ENCODE measurements at places on chromosomes 3 and 15. TPM values are rescaled to one million over a fixed set of nuclear protein-coding genes. Genes with fewer than 3 reads are reported as not detected.

Gene ONECUT1
- 14.1 TPM for total RNA-seq

DNA sequence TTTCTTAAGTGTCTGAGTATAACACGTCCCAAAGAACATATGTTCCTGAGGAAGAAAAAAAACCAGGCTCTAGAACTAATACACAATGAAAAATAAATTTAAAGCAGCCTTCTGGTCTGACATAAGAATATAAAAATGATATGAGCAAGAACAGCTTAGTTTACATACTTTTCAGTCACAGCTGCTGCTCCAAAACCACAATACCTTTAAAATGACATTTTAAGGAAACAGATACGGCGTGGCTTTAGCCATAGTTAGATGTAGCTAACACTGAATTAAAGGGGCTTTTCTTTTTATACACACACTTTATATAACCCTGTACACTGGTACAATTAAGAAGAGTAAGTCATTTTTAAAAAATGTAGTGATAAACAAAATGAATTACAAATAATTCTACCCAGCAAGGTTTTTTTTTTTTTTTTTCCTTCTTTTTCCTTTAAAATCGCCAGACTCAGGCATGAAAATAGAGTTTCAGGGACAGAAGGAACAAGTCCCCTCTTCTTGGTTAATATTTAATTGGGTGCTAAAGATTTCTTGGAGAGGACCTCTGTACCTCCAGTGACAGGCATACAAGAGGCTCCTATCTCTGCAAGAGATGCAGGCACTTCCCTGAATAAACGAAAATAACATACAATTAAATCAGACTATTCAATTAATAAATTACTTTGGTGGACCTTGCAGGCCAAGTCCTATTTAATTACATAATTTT lies 265.6 kb downstream of the FOXP1 start:
- no peak overlapping the region for H3K27ac ChIP-seq
- H3K4me3 ChIP-seq, result no peak overlapping the region
- no peaks in the 10 kb centered on the region for H3K4me1 ChIP-seq
- no peaks in the 10 kb centered on the region for H3K27me3 ChIP-seq
- H3K36me3 ChIP-seq, result no peaks in the 10 kb centered on the region
- no peak for DNase-seq

GRCh38 chr3:38281895-38282686 lies at the start of gene SLC22A14:
Gene SLC22A14, plus strand, starts transcription at chr3:38282294. Its CDS starts 23,733 bp downstream, at chr3:38306027.
- H3K4me1 ChIP-seq, result no peaks in the 10 kb centered on the region
- H3K4me3 ChIP-seq, result no peak within 1 kb of the TSS

- H3K36me3 ChIP-seq, result peaks cover 4% of the 10 kb centered on the region
- no peak overlapping the region for H3K27ac ChIP-seq
- DNase-seq, result no peak
- no peaks in the 10 kb centered on the region for H3K27me3 ChIP-seq
These were observed 7.8 kb downstream of the CSK start for GRCh38 chr15:74789741-74790079.

DNA sequence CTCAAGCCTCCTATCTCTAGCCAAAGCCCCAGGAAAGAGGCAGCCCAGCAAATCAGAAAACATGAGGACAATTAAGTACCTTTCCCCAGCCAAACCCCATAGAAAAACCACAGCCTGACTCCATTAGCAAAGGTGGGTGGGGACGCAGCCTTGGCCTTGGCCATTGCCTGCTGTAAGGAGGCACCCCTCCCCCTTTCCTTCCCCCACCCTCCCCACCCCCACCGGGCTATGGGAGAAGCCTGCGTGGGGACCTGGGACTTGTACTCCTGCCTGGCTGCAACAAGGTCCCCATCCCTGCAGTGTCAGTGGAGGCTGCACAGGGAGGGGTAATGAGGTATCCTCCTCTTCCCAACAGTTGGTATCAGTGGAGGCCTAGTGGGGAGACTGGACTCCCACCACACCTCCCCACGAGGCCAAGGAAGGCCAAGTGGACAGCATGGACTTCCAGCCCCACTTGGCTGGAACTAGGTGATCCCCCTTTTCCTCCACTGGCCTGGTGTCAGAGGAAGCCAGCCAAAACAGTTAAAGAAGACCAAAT lies 20.5 kb downstream of the PRR23E start:
- no peaks in the 10 kb centered on the region for H3K4me1 ChIP-seq
- no peak for DNase-seq
- H3K36me3 ChIP-seq, result no peaks in the 10 kb centered on the region
- no peak overlapping the region for H3K4me3 ChIP-seq

Gene JAGN1
- 33.5 TPM for total RNA-seq

DNA sequence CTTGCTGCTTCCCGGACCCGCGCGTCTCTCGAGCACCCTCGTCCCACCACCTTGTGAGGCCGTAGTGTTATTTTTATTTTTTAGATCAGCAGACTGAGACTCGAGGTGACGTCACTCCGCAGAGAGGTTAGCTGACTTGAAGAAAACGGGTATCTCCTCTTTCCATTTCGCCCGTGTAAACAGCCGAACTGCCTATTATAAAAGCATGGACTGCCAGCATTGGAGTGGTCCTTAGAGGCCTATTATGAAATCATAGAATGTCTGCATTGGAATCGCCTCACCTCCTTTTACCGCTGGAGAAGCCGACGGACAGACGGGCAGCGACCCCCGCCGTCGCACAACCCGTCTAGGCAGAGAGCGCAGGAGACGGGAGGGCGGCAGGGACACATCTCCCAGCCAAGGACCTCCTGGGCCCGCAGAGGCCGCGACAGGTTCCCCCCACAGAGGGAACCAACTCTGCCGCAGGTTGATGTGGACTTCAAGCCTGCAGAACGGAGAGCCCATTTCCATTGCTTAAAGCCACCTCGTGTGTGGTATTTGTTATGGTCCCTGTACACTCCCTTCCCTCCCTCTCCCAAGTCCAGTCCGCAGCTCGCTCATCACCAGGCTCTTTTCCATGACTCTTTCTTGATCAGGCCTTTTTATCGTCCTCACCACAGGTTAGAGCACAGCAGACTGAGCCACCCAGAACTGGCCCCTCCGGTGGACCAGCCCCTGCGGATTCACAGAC lies 540 bp upstream of the PPP1R2 start:
- H3K4me1 ChIP-seq, result peaks cover 9% of the 10 kb centered on the region
- no peaks in the 10 kb centered on the region for H3K36me3 ChIP-seq
- H3K4me3 ChIP-seq, result peak overlapping the region; percentile 88

- H3K4me3 ChIP-seq, result no peak overlapping the region
- no peaks in the 10 kb centered on the region for H3K36me3 ChIP-seq
- no peak overlapping the region for H3K27ac ChIP-seq
- H3K4me1 ChIP-seq, result no peaks in the 10 kb centered on the region
These were observed 40.6 kb downstream of the ITPR1 start for GRCh38 chr3:4533489-4534443.

- H3K27me3 ChIP-seq, result no peaks in the 10 kb centered on the region
- DNase-seq, result no peak
- no peaks in the 10 kb centered on the region for H3K36me3 ChIP-seq
- no peak overlapping the region for H3K27ac ChIP-seq
- H3K4me1 ChIP-seq, result no peaks in the 10 kb centered on the region
These were observed 113.0 kb upstream of the ETV5 start for GRCh38 chr3:186221760-186222378.

- H3K4me1 ChIP-seq, result no peaks in the 10 kb centered on the region
- no peak within 1 kb of the TSS for H3K4me3 ChIP-seq
- DNase-seq, result no peak
- H3K36me3 ChIP-seq, result 0 out of 2 replicates have a peak, but pooled peaks cover 3% of the 10 kb centered on the region
These were observed at the start of gene REC114 for GRCh38 chr15:73442968-73443367. Gene REC114, plus strand, starts transcription at chr15:73443164. Its CDS starts 22 bp downstream, at chr15:73443186.

Gene UCN2
- 0.68 TPM for total RNA-seq

DNA sequence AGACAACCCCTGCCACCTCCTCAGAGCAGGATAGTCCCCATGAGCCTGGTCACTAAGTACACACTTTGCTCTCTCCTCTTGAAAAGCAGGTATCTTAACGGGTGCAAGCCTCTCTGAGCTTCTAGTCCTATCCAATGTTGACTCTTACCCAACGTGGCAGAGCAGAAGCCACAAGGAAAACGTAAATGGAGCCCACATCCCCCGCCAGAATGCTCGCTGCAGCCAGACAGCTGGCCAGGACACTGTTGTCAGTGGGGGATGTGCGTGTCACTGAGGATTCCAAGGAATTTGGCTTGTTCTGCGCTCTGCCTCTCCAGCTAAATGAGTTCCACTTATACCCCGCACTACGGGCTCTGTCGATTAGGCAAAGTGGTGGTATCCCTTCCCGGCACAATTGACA lies 67.8 kb upstream of the IGF1R start:
- no peaks in the 10 kb centered on the region for H3K27me3 ChIP-seq
- H3K36me3 ChIP-seq, result no peaks in the 10 kb centered on the region

DNA sequence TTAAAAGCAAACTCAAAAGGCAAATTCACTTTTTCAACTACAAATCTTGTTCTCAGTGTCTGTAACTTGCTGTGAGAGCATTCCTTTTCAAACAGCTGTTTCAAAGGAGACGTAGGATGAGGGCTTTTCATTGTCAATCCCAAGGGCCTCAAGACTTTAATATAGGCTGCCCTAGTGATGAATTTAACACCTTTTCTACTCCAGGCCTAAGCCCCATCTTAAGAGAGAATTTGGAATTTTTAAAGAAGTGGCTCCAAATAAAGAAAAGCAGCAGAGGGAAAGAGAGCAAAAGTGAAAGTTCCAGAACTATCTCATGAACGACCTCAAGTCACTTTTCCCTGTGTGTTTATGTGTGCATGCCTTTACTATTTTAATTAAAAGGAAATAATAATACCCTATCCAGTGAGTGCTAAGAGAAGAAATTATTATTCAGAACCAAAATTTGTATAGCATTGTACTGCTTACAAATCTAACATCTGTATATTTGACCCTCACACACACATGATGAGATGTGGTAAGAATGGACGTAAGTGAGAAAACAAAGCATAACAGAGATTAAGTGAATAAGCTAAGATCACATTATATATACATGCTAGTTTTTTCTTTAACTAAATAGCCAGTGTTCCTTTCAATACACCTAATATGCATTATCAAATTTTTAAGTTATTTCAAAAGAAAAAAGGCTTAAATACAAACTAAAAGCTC lies 196.4 kb downstream of the VGLL3 start:
- no peak for DNase-seq
- no peaks in the 10 kb centered on the region for H3K36me3 ChIP-seq
- no peaks in the 10 kb centered on the region for H3K27me3 ChIP-seq
- H3K4me1 ChIP-seq, result no peaks in the 10 kb centered on the region
- no peak overlapping the region for H3K4me3 ChIP-seq

GRCh38 chr3:160103397-160103796 lies 114.8 kb downstream of the IL12A start:
- H3K27ac ChIP-seq, result no peak overlapping the region
- no peaks in the 10 kb centered on the region for H3K36me3 ChIP-seq
- no peak for DNase-seq
- no peak overlapping the region for H3K4me3 ChIP-seq
- no peaks in the 10 kb centered on the region for H3K4me1 ChIP-seq

DNA sequence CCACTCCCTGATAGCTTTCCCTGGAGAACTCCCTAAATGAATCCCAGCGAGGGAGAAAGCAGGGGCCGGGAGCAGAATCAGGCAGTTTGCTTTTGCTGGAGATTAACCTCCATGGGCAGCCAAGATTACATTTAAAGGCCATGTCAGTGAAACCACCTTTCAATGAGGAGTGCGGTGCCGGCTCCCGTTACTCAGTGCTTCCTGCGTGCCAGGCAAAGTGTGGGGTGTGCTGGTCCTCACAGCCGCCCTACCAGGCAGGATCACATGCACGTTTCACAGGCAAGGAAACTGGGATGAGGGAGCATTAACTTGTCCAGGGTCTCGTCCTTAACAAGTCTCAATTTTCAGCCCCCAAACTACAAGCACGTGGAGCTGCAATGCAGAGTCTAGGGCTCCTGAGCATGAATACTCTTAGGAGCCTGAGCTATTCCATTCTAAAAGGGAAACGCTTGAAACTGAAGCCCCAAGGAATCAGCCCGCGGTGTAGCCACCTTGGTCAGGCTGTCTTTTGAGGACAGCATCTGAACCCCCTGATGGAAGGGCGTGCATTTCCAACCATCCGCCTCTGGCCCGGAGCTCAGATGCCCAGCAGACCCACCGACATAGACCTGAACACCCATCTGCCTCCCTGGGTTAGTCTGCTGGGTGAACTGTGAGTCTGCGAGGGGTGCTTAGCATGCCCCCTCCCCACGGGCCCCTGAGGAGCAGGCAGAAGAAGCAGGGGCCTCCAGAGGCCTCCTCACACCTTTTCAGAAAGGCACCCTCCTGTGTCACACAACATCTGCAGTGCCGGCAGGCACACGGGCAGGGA lies 5.6 kb downstream of the IGDCC3 start:
- H3K4me3 ChIP-seq, result no peak overlapping the region
- H3K4me1 ChIP-seq, result peaks cover 17% of the 10 kb centered on the region
- H3K27me3 ChIP-seq, result no peaks in the 10 kb centered on the region
- DNase-seq, result peak; percentile 19
- H3K36me3 ChIP-seq, result peaks cover 24% of the 10 kb centered on the region

GRCh38 chr15:70259640-70260508 lies 162.2 kb upstream of the TLE3 start:
- H3K27ac ChIP-seq, result no peak overlapping the region
- H3K4me1 ChIP-seq, result peaks cover 4% of the 10 kb centered on the region
- H3K4me3 ChIP-seq, result no peak overlapping the region
- no peaks in the 10 kb centered on the region for H3K27me3 ChIP-seq
- DNase-seq, result peak; percentile 64

DNA sequence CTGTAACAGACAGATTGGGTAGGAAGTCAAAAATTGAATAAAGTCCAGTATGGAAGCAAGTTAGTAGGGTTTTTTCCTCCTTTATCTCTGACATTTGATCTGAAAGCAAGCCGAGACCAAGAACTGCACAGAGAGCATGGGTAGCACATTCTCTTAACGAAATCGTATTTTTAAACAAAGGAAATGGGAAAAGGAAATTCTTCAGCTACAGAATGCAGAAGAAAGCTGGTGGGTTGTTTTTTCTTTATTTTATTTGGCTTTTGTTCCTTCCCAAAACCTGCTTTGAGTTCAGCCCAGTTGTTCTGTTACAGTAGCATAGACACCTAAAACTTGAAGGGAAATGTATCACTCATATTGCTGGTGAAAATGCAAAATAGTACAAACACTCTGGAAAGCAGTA lies 397.0 kb downstream of the GBE1 start:
- no peaks in the 10 kb centered on the region for H3K36me3 ChIP-seq
- no peak for DNase-seq
- H3K27me3 ChIP-seq, result no peaks in the 10 kb centered on the region
- no peak overlapping the region for H3K4me3 ChIP-seq

Gene KLF15
- total RNA-seq, result 10.8 TPM

Gene GXYLT2
- total RNA-seq, result 2.6 TPM

DNA sequence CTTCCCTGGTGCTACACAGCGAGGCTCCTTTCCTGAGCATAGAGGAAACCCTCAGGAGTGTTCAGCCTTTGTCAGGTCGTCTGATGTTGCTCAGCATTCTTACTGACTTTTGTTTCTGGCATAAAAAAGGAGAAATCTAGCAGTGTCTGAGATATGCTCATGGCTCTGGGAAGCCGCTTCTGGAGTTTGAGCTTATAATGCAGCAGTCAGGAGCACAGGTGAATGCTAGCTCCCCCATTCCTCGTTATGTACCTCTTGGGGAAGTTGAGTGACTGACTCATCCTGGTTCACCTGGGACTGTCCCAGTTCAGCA lies 49.2 kb upstream of the MYZAP start:
- no peak overlapping the region for H3K4me3 ChIP-seq
- H3K27me3 ChIP-seq, result no peaks in the 10 kb centered on the region
- H3K4me1 ChIP-seq, result no peaks in the 10 kb centered on the region
- no peak overlapping the region for H3K27ac ChIP-seq

Gene MEIS2
- 0.35 TPM for total RNA-seq

Data from H9 (cell line).